ENCODE measurements at places on chromosomes 7 and 10. TPM values are rescaled to one million over a fixed set of nuclear protein-coding genes. Genes with fewer than 3 reads are reported as not detected.

DNA sequence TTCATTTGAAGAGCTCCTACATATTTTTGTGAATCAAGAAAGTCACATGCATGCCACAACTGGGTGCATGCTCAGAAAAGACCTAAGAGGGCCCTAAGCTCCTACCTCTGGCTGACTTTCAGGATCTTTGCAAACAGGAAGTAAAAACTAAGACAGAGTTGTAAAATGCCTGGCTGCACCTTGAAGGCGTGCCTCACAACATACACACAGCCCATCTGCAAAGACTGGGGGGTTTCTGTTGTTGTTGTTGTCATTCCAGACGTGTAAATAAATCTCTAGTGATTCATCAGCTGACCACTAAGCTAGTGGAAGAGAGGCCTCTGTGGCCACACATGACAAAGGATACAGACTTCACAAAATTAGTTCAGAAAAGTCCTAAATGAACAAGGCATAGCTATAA lies 31.8 kb downstream of the SMURF1 start:
- H3K4me1 ChIP-seq, result peaks cover 44% of the 10 kb centered on the region
- no peaks in the 10 kb centered on the region for H3K36me3 ChIP-seq
- H3K4me3 ChIP-seq, result no peak overlapping the region
- peak overlapping the region; percentile 37 for H3K27ac ChIP-seq
- no peak for DNase-seq
- H3K27me3 ChIP-seq, result no peaks in the 10 kb centered on the region

- H3K27me3 ChIP-seq, result no peaks in the 10 kb centered on the region
- no peaks in the 10 kb centered on the region for H3K36me3 ChIP-seq
- H3K4me1 ChIP-seq, result no peaks in the 10 kb centered on the region
- H3K27ac ChIP-seq, result no peak overlapping the region
- no peak overlapping the region for H3K4me3 ChIP-seq
- no peak for DNase-seq
Observed at GRCh38 chr10:35854661-35855060, 212.6 kb upstream of the FZD8 start.

DNA sequence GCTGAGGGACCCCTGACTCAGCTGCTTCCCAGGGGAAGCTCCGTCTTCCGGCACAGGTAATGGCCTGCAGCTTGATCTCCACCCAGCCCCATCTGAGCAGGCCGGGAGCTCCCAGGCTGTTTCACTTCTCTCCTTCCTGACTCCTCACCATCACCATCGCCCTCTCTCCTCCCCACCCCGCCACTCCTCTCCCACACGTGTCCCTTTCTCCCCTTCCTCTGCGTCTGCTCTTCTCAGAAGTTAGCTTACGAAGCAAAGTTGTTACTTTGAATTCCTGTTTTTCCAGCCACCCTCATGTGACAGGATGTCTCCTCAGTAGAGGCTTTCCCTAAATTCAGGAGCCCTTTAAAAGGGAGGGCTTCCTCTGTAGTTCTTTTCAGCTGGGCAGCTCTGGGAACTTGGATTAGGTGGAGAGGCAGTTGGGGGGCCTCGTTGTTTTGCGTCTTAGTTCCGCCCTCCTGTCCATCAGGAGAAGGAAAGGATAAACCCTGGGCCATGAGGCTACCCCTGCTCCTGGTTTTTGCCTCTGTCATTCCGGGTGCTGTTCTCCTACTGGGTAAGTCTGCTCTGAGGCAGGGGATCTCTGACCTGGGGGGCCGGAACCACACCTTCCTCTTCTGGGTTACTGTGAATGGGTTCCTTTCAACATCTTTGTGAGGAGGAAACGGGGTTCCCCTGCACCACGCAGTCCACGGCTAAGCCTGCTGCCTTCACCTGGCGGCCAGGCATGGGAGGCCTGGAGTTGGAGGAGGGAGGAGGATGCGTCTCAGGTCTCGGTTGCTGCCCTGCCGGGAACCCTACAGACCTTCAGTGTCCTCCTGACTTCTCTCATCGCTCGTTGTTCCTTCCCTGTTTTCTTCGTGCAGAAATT lies at the start of gene MRC1:
Gene MRC1 (plus strand): TSS at position 378 of the 871 bp plus-strand sequence. CDS start 118 bp downstream, at position 496.
- H3K4me1 ChIP-seq, result no peaks in the 10 kb centered on the region
- peak; percentile 61 for DNase-seq
- H3K27me3 ChIP-seq, result no peaks in the 10 kb centered on the region
- no peaks in the 10 kb centered on the region for H3K36me3 ChIP-seq

DNA sequence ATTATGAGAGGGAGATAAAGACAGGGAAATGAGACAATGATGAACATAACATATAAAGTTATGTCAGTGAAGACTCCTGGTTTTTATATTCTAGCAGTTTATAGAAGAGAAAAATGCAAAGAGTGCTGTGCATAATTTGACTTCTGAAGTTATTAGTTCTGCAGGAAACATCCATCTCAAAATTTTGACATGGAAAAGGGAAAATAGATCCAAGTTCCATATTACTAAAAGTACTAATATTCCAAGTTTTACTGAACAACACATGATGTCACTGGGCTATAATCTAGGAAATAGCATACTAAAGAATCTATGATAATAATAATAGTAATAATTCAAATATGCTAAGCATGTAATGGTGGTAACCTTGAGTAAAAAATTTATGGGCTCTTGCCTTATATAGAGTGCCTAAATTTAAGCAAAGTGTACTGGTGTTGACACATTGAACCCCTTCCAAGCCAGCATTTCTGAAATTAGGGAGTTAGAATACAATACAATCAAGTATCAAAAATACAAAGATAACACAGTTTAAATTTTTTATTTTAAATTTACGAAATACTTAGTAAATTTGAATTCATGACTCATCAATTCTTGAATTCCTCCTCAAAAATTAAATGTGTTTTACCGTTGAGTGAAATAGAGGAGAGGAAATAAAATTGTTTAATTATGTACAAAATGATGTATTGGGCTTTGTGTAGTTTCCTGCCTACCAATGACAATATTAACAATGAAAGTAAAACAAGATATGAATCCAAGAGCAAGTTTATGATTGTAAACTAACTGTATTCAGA lies 102.8 kb upstream of the KCND2 start:
- H3K4me1 ChIP-seq, result no peaks in the 10 kb centered on the region
- no peak overlapping the region for H3K27ac ChIP-seq
- H3K36me3 ChIP-seq, result no peaks in the 10 kb centered on the region
- H3K4me3 ChIP-seq, result no peak overlapping the region
- no peak for DNase-seq

DNA sequence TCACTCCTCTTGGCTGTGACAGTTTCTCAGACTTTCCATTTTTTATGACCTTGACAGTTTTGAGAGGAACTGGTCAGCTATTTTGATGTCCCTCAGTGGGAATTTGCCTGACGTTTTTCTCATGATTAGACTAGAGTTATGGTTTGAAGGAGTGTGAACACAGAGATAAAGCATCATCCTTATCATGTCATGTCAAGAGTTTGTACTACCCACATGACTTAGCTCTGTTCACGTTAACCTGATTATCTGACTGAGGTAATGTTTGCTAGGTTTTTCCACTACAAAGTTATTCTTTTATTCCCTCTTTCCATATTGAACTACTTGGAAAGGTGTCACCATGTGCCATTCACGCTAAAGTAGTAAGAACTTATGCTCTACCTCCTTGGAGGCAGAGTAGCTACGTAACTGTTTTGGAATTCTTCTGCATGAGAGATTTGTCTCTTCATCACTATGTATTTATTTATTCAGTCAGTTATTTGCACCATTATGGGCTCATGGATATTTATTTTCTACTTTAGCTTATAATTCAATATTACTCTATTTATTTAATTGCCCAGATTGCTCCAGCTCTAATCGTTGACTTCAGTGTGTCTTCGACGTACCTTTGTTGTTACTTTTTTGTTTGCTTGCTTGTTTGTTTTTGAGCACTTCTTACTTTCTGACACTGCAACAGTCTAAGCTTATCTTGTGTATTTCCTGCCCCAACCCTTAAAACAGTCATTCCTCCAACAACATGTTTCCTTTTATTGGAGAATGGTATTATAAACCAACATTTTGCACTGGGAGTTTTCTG lies 50.4 kb downstream of the CPED1 start:
- H3K4me3 ChIP-seq, result no peak overlapping the region
- no peak for DNase-seq
- H3K36me3 ChIP-seq, result no peaks in the 10 kb centered on the region
- H3K27ac ChIP-seq, result no peak overlapping the region
- peaks cover 6% of the 10 kb centered on the region for H3K4me1 ChIP-seq

GRCh38 chr7:33190688-33191304 lies 61.4 kb downstream of the BBS9 start:
- no peak for DNase-seq
- H3K27me3 ChIP-seq, result no peaks in the 10 kb centered on the region
- no peaks in the 10 kb centered on the region for H3K4me1 ChIP-seq
- no peak overlapping the region for H3K27ac ChIP-seq
- H3K4me3 ChIP-seq, result no peak overlapping the region

BTBD16 gene
- 0.62 TPM for total RNA-seq

DNA sequence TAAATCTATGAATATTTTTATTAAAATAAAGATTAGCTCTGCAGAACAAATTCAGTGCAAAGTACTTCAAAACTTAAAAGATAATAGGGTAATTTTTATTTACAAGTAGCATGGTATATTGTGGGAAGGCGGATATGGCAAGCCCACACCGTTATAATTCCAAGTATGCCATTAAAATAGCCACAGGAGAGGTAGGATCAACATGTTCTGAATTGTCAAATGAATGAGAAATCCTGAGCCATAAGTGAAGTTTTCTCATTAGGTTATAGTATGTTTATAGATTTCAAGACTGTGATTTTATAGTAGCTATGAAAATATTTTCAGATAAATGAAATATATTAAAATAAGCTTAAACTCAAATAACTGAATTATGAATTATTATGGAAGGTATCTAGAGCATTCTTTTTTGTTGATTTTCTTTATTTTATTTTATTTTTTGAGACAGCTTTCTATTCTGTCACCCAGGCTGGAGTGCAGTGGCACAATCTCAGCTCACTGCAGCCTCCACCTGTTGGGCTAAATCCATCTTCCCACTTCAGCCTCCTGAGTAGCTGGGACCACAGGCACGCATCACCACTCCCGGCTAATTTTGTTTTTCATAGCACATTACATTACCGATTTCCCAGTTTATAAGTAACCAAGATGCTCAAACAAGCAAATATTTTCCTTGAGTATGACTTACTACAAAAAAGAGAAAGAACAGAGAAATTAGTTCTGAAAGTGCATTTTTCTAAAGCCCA lies 956.6 kb downstream of the GATA3 start:
- no peaks in the 10 kb centered on the region for H3K36me3 ChIP-seq
- no peak overlapping the region for H3K4me3 ChIP-seq
- no peak for DNase-seq
- no peaks in the 10 kb centered on the region for H3K4me1 ChIP-seq
